ENCODE measurements at places on chromosomes 13 and 19.

DNA sequence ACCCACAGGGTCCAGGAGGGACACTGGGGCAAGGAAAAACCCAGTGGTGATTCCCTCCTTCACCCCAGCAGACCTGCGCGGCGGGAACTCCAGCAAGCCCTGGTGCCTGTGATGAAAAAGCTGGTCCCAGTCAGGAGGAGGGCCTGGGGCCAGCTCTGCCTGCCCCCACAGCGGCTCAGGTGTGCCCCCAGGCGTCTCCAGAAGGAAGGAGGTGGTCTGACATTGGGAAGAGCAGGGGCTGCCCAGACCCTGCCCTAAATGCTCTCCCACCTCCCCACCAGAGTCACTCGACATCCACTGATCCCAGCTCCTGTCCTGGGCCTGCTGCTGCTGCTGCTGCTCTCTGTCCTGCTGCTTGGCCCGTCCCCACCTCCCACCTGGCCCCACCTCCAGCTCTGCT, 6.2 kb downstream of the PTH2 start:
- DNase-seq: no peak

- no peak for DNase-seq
These were observed 129.1 kb downstream of the URI1 start for GRCh38 chr19:30070968-30071632.

DNA sequence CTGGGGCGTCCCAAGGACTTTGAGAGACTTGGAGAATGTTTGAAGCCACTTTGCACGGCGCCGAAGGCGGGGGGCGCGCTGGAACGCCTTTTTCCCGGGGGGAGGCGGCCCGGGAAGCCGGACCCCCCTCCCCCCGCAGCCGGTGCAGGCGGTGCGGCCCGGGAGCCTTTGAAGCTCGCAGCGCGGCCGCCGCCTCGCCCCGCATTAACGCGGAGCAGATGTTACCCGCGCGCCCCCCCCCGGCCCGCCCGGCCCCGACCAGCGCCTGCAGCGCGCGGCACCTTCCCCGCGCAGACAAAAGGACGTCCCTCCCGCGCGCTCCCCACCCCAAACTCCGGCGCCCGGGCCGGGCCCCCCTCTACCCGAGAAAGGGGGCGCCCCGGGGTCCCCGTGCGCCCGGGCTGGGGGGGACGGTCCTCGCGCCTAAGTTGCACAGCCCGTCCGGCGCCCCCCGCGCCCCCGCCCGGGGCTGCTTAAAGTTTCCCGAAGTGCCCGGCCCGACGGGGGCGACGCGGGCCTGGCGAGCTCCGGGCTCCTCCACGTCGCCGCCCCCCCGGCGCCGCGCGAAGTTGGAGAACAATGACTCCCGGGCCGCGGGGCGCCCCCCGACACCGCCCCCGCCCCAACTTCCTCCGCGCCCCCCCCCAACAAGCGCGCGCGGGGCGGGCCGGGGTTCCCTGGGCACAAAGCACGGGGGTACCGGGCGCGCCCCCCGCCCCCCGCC, 685 bp downstream of the TCF3 start:
- peak; percentile 37 for DNase-seq

- DNase-seq: no peak
These were observed 2.9 kb upstream of the RCBTB2 start for GRCh38 chr13:48535766-48536165.

DNA sequence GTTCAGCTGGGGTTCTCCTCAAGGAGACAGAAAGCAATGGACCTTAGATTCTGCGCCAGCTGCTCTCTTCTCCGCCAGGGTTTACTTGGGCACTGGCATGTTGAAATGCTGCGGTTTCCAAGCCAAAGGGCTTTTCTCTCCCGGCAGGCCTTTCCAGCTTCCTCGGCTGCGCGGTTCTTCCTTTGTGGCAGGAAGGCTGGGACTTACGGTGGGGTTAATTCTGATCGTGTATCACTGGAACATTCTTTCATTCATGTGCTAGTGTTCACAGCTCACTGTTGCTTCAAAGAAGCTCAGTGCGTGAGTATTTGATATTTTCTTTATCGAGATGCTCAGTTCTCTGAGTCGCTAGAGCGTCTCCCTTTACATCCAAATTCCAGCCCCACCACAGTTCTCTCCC, 723.2 kb downstream of the UQCRFS1 start:
- no peak for DNase-seq

- peak; percentile 97 for DNase-seq
These were observed 36.4 kb downstream of the EPS15L1 start for GRCh38 chr19:16435238-16435917.

DNA sequence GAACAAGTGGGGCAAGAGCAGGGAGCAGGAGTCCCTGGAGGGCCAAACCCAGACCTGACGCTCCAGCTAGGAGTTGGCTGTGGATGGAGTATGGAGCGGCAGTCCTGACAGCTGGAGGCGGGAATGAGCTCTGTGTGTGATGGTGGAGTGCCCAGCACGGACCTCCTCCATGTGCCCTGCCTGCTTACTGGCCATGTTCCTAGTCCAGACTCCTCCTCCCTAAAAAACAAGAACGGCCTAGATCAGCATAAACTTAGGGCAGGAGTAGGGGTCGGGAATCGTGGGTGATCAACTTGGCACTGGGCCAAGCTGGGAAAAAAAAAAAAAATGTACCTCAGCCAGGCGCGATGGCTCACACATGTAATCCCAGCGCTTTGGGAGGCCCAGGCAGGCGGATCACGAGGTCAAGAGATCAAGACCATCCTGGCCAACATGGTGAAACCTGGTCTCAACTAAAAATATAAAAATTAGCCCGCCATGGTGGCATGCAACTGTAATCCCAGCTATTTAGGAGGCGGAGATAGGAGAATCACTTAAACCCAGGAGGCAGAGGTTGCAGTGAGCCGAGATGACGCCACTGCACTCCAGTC, 29.5 kb downstream of the LTBP4 start:
- DNase-seq: no peak

DNA sequence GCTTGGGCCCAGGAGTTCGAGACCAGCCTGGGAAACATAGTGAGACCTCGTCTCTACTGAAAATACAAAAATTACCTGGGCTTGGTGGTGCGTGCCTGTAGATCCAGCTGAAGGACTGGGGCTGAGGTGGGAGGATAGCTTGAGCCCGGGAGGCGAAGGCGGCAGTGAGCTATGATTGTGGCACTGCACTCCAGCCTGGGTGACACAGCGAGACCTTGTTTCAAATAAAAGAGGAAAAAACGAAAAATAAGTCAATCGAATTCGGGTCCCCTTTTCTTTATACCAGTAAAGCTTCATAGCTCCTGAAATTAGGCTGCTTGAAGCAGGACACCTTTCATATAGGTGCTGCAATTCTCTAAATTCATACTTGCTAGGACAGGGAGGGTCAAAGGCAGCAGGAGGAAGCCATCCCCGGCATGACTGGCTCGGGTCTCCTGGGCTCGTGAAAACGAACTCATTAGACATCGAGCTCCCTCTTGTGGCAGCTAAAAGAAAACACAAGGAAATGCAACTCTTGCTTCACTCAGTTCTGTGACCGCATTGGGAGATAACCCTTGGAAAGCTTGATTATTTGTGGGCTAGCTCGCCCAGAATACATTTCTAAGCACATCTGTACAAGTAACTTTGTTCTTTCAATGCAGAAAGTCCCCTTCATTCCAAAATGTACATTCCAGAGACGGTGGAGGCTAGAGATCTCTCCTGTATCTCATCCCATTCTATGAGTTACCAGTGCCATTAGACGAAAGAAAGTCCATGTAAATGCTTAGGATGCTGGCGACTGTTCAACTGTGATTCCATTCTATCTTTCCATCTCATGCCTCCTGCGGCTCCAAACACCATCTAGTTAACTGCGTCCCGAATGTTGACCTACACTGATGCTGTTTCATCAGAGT, 16.8 kb downstream of the FPR2 start:
- DNase-seq: peak; percentile 90

- no peak for DNase-seq
These were observed 14.6 kb upstream of the SLC7A10 start for GRCh38 chr19:33240181-33240771.

DNA sequence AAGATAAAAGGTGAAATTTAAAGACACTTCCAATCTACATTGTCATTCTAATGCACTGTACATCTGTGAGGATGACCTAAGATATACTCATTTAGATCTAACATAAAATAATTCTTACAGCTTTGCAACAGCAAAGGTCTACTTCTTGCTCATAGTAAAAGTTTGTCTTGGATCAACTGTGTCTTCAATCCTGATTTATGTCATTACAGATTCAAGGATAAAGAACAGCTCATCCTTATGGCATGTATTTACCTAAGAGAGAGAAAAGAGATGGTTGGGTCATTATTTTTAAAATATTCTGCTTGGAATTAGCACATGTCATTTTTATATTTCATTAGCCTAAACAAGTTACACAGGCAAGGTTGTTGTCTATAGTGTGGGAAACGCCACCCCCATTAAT, 2193.1 kb downstream of the PCDH9 start:
- no peak for DNase-seq

DNA sequence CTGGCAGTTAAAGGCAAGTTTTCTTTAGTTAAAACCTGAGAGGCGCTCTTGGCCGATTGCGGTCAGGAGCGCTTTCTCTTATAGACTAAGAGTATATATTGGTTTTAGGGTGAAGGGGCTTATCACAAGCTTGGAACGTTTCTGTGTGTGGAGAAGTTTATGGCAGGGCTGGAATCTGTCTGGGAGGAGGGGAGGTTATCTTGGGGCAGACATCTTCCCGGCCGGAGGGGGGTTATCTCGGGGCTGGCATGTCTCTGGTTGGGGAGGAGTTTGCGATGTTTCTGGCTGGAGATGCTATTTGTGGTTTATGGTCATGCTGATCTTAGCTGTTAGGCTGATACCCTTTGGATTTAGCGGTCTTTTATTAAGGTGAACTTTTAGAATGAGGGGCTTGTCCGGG, 18.3 kb downstream of the KDM4B start:
- DNase-seq: peak; percentile 45

DNA sequence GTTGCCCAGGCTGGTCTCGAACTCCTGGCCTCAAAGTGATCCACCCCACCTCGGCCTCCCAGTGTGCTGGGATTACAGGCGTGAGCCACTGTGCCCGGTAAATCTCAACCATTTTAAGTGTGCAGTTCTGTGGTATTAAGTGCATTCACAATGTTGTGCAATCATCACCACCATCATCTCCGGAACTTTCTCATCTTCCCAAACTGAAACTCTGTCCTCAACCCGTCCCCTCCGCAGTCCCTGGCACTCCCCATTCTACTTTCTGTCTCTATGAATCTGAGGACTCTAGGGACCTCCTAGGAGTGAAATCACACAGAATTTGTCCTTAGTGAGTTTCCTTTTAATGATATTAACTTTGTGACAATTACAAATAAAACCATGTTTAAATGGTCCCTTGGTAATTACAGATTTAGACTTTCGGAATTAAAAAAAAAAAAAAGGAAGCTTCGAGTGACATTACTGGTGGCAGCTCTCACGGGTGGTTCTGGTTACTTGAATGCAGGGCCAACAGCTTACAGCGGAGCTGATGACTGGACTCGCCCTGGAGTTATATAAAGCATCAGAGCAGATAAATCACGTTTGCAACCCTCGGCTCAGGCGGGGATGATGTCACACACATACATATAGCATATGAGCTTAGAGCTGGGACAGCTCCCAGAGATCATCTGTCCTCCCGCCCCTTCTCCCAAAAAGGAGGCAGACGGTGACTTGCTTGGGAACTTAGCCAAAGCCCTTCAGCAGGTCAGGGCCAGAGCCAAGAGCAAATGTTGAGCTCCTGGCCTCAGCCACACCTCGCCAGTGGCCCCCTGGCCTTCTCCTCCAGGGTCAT, 89.8 kb downstream of the ZNF557 start:
- DNase-seq: peak; percentile 95

- DNase-seq: no peak
These were observed 9.1 kb downstream of the IRF3 start for GRCh38 chr19:49656456-49657109.

- DNase-seq: no peak
These were observed 18.1 kb downstream of the RNASEH2B start for GRCh38 chr13:50927701-50928100.

- no peak for DNase-seq
These were observed 5.7 kb upstream of the NFIC start for GRCh38 chr19:3360421-3361383.

GRCh38 chr13:59743195-59743594, 420.5 kb downstream of the DIAPH3 start:
- DNase-seq: peak; percentile 23

- no peak for DNase-seq
These were observed 363.5 kb downstream of the PCDH20 start for GRCh38 chr13:61052175-61052574.

DNA sequence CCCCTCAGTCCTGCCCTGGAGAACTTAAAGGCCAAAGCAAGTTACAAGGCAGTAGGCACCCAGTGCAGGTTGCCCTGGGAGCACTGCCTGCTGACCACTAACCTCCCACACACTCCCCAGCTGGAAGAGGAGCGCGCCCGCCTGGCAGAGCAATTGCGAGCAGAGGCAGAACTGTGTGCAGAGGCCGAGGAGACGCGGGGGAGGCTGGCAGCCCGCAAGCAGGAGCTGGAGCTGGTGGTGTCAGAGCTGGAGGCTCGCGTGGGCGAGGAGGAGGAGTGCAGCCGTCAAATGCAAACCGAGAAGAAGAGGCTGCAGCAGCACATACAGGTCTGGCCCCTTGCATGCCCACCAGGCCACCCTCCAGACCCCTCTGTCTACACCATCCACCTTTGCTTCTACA, 61.1 kb downstream of the KCNC3 start:
- DNase-seq: no peak

- DNase-seq: no peak
These were observed 226.5 kb downstream of the MYO16 start for GRCh38 chr13:108855737-108856387.

Measured in fibroblast of lung (primary cell).